ENCODE measurements at places on chromosomes 12 and 14. TPM values are rescaled to one million over a fixed set of nuclear protein-coding genes. Genes with fewer than 3 reads are reported as not detected.

The RNASE3 gene
- total RNA-seq = not detected

The C1QL4 gene
- total RNA-seq = not detected

The TAC3 gene
- total RNA-seq = not detected

The GZMH gene
- not detected for total RNA-seq

The NKX2-1 gene
- total RNA-seq = not detected

The DNAJC22 gene
- total RNA-seq = under 0.01 TPM

The FOXG1 gene
- not detected for total RNA-seq
